ENCODE measurements at places on chromosomes 16 and 17. TPM values are rescaled to one million over a fixed set of nuclear protein-coding genes. Genes with fewer than 3 reads are reported as not detected.

DNA sequence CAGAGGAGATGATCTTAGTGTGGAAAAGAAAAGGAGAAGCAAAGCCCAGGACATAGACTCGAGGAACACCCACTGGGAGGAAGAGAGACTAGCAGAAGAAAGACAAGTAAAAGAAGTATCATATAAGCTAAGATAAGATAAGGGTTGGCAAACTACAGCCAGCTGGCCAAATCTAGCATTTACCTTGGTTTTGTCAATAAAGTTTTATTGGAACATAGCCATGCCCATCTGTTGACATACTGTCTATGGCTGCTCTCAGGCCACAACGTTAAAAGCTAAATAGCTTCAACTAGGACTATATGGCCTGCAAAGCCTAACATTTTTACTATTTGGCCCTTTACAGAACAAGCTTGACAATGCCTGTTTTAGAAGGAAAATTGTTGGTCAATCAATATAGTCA, 166.4 kb upstream of the AXIN2 start:
- H3K36me3 ChIP-seq, result no peaks in the 10 kb centered on the region
- H3K27ac ChIP-seq, result no peak overlapping the region
- H3K4me3 ChIP-seq, result no peak overlapping the region
- H3K27me3 ChIP-seq, result no peaks in the 10 kb centered on the region
- H3K4me1 ChIP-seq, result peaks cover 4% of the 10 kb centered on the region
- DNase-seq, result no peak

- no peak for DNase-seq
- H3K27me3 ChIP-seq, result no peaks in the 10 kb centered on the region
- no peak overlapping the region for H3K4me3 ChIP-seq
Observed at GRCh38 chr16:89534252-89534756, 26.1 kb downstream of the SPG7 start.

DNA sequence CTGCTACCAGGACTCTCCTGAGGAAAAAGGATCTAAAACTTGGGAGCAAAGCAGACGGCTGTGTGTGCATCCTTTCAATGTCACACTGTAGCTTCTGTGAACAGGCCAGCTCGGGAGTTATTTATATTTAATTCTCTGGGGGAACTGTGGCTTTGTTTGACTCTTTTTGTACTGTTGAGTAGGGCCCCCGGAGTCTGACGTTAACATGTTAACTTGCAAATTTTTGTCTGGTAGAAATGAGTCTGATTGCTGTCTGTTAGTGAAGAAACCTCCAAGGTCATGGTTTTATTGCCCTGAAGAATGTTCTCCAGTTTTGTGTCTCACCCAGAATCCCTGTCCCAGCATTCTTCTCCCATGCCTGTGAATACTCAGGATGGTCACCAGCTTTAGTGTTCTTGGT, 14.2 kb upstream of the KCNG4 start:
- no peak for DNase-seq
- no peaks in the 10 kb centered on the region for H3K27me3 ChIP-seq
- no peaks in the 10 kb centered on the region for H3K36me3 ChIP-seq
- H3K4me3 ChIP-seq, result no peak overlapping the region

The AGRP gene
- total RNA-seq, result not detected

The HLF gene
- total RNA-seq, result 36.9 TPM

The KRTAP4-6 gene
- total RNA-seq, result not detected
